ENCODE measurements at places on chromosomes 2 and 18. TPM values are rescaled to one million over a fixed set of nuclear protein-coding genes. Genes with fewer than 3 reads are reported as not detected.

DNA sequence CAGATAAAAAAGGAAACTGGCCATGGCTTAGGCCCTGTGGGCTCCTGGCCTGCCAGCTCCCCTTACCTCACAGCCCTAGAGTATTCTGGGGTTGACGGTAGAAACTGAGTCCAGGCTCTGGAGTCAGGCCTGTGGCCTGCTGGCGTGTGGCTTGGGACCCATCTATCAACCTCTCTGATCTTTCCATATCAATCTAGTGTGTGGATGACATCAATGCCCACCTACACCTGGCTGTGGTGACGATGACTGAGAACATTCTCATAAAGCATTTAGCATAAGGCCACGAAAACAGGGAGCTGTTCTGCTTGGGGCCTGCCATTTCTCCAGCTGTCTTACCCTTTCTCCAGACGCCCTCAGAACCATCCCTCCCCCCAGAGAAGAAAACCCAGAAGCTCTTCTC is 17.9 kb downstream of the PCARE start:
- DNase-seq: no peak

DNA sequence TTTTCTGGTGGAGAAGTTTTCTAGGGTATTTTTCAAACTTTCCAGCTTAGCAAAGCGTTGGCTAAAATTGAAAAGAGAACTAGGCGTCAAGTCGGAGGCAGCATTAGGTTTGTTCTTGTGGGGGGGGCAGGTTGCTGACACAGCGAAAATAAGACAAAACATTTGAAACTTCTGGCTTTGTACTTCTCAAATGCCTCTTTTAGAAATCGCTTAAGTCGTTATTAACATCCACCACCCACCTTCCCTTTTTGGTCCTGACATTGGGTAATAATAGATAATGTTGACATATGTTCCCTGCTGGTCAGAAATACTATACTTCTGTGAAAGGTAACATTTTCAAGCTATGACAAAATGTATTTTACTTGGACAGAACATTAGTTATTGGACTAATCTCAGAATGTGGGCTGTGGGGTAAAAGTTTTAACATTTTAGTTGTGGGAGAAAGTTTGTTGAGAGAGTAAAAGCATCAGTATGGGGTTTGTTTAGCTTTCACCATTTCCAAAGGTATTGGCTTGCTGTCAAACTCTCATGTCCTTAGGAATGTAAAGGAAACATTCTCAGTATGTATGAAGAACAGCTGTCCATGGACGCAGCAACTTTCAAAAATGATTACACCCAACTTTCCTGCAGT is 88.1 kb upstream of the ZEB2 start:
- peak; percentile 78 for DNase-seq

GRCh38 chr2:104788742-104789455 is 65.0 kb upstream of the POU3F3 start:
- no peak for DNase-seq

GRCh38 chr2:178397002-178397605 is 53.9 kb downstream of the PRKRA start:
- DNase-seq: no peak

DNA sequence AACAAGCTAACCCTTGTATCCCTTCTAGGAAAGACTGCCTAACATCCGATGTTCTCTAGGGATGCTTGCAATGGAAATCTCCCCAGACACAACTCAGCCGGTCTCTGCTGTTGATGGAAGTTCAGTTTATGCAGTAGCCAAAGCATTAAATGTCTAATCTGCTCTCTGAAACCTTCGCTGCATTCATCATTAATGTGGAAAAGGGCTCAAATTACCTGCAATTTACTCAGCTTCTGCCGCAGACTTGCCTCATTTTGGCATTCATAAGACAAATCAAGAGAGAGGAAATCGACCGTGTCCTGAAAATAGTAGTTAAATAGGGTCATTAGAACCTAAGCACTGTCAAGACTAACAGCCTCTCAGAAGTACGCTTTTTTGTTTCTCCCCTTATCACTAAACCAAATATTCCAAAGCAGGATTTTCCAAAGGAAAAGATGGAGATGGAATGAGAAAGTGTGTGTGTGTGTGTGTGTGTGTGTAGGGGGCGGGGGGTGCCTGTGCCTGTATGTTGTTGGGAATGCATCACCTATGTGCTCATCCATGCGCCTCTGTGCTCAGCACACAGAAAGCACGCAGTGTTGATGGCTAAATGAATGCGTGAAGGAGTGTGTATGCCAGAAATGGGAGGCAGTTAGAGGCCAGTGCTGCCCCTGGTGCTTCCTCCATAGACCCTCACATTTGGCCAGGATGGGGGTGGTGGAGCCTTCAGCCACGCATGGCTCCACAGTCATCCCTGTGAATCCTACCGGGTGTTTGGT is 7.4 kb downstream of the LCT start:
- no peak for DNase-seq

- no peak for DNase-seq
Observed at GRCh38 chr2:96259497-96259921, 6.3 kb downstream of the TMEM127 start.

The LIPG gene
- total RNA-seq: 1.7 TPM

The ZC3H15 gene
- 54.3 TPM for total RNA-seq

GRCh38 chr2:88622307-88622706 is 5.0 kb downstream of the EIF2AK3 start:
- no peak for DNase-seq

The LRRC30 gene
- total RNA-seq: not detected

GRCh38 chr2:191105082-191105481 is 45.7 kb downstream of the STAT4 start:
- no peak for DNase-seq

GRCh38 chr2:63856303-63856603 is 14.6 kb downstream of the UGP2 start:
- DNase-seq: no peak

DNA sequence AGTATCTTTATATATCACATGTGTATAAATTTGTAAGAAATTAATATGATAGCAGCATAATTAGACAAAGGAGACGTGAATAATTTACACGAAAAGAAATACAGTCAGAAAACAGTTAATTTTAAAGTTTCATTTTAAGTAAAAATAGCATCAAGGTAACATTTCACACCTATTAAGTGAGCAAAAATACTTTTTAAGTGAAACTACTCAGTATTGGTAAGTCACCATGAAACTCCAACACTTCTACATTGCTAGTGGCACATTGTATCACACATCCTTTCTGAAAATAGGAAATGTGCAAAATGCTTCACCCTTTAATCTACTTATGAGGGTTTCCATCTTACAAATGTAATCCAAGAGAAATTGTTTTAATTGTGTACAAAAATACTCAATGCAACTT is 287.9 kb upstream of the EPAS1 start:
- no peak for DNase-seq

GRCh38 chr2:133123904-133124303 is 444.4 kb downstream of the NCKAP5 start:
- DNase-seq: no peak

DNA sequence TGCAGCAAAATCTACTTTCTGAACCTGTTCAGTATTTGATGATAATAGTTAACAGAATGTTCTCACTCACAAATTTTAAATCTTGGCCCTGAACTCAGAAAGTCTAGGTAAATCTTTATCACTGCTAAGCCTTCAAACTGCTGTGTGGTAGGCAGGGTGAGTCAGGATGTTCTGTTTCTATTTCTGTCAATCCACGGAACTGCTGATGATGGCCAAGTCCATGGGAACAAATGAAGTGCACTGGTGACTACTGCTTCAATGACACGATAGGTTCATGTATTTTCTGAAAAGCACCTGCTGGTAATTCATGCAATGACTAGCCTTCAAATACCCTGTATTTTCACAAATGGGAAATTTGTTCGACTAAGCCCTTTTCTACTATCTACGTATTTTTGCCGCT is 14.2 kb downstream of the NIFK start:
- DNase-seq: no peak

DNA sequence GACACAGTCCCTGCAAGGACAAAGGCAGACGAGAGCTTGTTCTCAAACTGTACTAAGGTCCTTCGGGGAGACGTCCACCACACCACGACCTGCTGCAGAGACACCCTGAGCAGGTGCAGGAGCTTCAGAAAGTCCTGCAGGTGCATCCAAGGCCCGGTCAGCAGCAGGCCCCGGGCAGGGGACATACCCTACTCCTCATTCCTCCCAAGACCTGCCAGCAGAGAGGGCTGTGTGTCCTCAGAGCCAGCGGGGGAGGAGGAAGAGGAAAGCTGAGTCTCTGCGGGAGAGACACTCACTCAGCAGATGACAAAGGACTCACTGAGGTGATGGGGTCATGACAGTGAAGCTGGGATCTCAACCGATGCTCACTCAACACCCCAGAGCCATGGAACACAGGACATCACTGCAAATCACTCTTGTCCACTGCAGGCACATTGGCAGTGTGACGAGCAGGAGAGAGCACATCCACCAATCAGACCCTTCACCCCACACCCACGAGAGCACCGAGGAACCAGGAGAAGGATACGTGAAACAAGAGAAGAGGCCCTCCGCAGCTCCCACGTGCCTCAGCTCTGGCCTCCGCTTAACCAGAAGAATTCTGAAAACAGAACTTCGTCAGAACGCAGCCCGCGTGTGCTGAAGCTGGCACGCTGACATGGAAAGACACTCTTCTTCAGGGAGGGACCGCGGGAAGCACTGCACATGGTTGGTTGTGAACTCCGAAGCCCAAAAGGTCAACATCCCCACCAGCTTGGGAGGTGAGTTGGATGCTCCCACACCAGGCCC is 9.3 kb downstream of the HDAC4 start:
- peak; percentile 60 for DNase-seq

The COL6A3 gene
- total RNA-seq: 835 TPM

The IGFBP5 gene
- total RNA-seq: 466 TPM

GRCh38 chr2:125172181-125172580 is 1147.1 kb downstream of the CNTNAP5 start:
- no peak for DNase-seq

- DNase-seq: no peak
Observed at GRCh38 chr2:20638646-20639430, 12.1 kb downstream of the HS1BP3 start.

- no peak for DNase-seq
Observed at GRCh38 chr2:85718885-85719492, 24.8 kb downstream of the GNLY start.

The SPTBN1 gene
- 357 TPM for total RNA-seq

DNA sequence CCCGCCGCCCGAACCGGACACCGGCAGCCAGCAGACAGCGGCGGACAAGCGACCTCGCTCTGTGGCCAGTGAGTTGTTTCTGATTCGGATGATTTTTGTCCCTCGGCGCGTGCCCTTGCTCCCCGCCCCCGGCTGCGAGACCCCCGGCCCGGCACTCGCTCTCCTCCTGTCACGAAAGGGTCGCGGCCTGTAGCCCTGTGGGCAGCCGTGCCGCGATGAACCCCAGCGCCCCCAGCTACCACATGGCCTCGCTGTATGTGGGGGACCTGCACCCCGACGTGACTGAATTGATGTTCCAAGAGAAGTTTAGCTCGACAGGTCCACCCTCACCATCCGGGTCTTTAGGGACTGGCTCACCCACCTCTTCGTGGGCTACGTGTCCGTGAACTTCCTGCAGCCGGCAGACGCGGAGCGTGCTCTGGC is 1257.5 kb upstream of the ACVR2A start:
- DNase-seq: peak; percentile 82

The PPP1CB gene
- 446 TPM for total RNA-seq

The CAPN14 gene
- total RNA-seq: 0.09 TPM

The PRSS56 gene
- total RNA-seq: not detected

DNA sequence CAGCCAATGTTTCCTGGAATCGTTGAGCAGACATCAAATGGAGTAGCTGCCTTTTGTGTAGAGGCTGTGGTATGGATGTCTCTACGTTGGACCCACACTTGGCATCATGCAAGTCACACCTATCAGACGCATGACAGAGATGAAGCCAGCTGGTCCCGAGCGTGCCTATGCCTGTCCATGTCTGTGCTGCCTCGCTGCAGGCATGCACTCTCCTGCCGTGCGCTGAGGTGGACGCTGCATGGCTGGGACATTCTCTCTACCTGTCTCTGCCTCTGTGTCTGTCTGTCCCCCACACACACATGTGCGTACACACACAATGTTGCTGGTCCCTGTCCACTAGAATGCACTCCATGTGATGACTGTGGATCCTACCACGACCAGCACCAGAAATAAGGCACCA is 514.2 kb upstream of the MYT1L start:
- no peak for DNase-seq

DNA sequence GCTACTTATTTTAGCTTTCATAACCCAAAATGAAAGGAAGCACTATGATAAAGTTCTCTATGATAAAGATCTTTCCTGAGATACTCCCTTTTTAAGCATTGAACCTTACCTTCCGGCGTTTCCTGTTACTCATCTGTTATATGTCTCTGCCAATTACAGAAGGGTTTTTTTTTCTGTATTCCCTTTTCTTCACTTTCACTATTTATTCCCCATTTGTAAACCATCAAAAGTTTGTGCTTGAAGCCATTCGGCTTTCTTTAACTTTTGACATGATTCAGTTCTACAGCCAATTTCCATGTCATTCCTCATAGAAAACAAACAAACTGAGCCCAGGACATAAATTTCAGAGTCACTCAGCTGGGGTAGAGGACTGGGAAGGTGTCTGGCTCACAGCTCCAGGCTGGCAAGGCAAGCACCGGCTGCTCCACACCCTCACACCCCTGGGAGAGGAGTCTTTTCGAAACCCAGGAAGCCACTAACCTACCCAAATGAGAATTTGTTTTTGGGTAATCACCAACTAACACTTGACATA is 429.4 kb upstream of the TRIB2 start:
- no peak for DNase-seq

- no peak for DNase-seq
Observed at GRCh38 chr2:224892574-224893204, 149.6 kb downstream of the DOCK10 start.

DNA sequence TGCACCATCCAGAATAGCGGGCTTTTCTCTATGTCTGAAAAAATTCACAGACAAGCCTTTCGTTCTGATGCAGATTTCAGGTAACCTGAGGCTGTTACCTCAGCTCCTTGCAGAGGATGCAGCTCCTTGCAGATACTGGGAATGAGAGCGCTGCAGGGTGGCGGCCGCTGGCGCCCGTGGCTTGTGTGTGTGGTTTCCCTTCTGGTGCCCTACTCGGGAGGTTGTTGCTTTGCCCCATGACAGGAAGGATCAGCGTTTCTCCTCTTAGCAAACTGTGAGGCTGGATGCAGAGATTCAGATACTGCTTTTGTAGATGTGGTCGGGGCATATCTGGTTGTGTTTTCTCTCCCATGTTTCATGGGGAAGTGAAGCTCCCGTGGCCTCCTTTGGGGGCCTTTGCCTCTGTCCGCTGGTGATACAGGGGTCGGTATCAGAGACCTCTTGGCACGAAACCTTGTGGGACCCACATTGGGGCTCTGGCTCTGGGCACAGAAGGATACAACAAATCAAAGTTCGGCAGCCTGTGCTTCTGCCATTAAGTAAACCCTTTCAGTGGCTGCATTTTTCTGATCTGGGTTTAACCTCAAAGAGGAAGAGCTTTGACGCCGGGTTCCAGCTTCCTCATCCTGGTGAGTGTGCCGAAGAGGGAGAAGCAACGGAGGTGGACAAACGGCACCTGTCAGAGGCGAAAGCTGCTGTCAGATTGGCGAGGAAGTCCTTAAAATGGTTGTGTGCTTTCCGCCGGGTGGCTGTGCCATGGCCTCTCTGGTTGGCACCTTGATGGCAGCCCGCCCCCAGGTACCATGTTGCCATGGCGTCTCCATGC is 127.8 kb downstream of the MBP start:
- DNase-seq: no peak

The SLC4A3 gene
- total RNA-seq: 6.2 TPM

The APOB gene
- total RNA-seq: 1.9 TPM

- DNase-seq: no peak
Observed at GRCh38 chr2:26185304-26185928, 12.5 kb downstream of the GAREM2 start.

The PROKR1 gene
- total RNA-seq: 0.05 TPM

The GNLY gene
- 5.3 TPM for total RNA-seq
